ENCODE measurements at places on chromosomes 4 and X.

GRCh38 chr4:183409483-183409882 is 35.0 kb upstream of the CDKN2AIP start:
- no peak for DNase-seq

DNA sequence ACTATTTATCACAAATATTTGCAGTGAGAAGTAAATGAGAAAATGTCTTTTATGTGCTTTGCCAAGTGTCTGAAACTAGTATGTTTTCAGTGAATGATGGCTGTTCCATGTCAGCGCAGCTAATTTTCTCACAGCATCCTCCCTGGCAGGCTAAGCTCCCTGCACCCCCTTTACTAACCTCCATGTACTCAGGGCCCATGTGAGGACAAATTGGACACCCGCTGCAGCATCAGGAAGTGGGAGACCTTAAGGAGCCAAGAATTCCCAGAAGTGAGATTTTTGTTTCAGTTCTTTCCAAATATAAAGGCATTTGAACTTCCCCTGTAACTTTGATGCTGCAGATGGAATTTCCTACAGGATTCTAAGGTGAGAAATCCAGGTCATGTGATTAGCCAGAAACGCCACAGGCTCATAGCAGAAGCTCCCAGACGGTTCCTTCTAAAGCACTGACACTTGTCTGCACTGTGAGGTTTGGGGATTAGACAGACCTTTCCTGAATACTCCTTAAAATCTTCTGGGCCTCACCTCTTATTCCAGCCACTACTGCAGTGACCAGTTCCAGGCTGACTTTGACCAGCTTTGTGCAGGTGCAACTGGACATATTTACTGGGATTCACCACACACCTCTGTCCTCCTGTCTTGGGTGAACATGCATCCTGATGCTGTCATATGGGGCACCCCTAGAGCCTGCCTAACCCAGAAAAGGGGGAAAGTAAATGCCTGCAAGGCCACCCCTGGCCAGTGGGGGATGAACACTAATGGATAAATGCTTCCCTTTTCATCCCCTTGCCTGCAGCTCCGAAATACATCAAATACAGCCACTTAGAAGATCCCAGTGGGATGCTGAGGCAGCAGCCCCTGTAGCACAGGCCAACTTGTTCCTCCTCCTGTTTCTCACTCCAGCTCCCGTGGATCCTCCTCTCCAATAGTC is 45.9 kb downstream of the LGI2 start:
- no peak for DNase-seq

DNA sequence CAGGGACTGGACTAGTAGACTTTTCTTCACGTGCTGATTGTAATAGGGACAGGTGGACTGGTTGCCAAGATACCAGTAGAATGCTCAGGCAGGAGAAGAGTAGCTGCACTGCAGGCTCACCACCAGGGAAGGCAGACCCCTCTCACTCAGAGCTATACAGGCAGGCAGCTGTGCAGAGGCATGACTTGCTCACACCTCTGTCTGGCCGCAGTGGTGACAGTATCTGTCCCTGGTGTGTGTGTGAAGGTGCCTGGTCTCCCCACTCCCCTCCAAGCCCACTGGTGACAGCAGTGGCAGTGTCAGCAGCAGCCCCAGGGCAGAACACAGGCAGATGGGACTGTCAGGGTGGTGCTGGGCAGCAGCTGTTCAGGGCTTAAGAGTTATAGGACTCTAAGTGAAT is 140.7 kb downstream of the RPS6KA6 start:
- no peak for DNase-seq

GRCh38 chr4:101217353-101218031 is 129.8 kb downstream of the PPP3CA start:
- no peak for DNase-seq

DNA sequence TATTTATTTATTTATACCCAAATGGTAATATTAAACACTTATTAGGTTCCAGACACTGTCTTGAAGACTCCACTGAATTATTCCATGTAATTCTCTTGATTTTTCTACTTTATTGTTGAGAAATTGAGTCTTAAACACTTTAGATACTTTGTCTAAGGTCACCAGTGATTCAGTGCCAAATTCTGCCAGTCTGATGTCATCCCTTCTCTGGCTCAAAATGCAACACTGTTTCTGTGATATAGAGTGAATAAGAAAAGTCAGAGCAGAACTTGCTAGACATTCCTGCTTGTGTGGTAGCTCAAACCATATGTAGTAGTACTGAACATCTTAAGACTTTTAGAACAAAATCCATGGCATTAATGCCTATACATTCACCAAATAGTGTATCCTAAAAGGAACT is 164.3 kb downstream of the GABRB1 start:
- no peak for DNase-seq

DNA sequence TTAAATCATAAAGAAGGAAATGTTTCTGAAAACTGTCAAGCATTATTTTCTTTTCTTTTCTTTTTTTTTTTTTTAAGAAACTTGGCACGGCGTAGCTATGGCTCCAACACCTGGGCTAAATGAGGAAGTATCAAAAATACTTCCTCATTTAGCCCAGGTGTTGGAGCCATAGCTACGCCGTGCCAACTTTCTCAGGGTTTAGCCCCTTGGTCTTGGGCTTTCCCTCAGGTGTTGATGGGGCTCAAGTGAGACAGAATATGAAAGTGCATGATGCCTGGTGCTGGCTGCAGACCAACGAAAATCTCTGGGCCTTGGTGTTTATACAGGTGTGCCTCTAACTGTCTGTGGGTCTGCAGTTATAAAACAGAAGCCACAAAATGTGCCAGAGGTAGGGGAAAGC is 132.7 kb downstream of the ARHGAP24 start:
- no peak for DNase-seq

All from amniotic stem cell (primary cell).